ENCODE measurements at places on chromosomes 12 and 14.
A peak's percentile ranks its signal among the peaks of the same experiment; 100 is the strongest.

DNA sequence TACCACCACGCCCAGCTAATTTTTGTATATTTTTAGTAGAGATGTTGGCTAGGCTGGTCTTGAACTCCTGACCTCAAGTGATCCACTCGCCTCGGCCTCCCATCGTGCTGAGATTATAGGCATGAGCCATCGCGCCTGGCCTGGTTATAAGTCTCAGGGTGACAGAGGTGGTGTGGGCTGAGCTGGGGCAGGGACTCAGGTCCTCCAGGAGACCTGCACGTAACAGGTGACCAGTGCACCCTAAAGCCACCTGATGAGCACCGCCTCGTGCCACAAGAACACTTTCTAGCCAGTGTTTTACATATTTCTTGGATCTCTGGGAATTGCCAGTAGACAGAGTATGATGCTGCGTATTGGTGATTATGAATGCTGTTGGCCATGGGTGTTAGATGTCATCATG is 136.5 kb upstream of the CPM start:
- no peak for DNase-seq

DNA sequence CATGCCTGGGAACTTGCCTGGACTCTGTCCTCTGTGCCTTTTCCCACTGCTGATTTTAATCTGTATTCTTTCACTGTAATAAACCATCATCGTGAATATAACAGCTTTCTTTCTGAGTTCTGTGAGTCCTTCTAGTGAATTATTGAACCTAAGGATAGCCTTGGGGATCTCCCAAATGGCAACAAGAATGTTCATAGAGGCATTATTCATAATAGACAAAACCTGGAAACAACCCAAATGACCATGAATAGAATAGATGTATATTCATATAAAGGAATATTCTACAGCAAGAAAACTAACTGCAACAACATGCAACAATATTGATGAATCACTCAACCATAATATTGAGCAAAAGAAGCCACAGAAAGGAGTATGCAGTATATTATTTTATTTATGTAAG is 44.7 kb upstream of the CEP83 start:
- DNase-seq = no peak

- DNase-seq = no peak
These were observed 27.8 kb upstream of the BCDIN3D start for GRCh38 chr12:49870501-49871262.

GRCh38 chr14:31945701-31946100 is 131.4 kb upstream of the ARHGAP5 start:
- no peak for DNase-seq

DNA sequence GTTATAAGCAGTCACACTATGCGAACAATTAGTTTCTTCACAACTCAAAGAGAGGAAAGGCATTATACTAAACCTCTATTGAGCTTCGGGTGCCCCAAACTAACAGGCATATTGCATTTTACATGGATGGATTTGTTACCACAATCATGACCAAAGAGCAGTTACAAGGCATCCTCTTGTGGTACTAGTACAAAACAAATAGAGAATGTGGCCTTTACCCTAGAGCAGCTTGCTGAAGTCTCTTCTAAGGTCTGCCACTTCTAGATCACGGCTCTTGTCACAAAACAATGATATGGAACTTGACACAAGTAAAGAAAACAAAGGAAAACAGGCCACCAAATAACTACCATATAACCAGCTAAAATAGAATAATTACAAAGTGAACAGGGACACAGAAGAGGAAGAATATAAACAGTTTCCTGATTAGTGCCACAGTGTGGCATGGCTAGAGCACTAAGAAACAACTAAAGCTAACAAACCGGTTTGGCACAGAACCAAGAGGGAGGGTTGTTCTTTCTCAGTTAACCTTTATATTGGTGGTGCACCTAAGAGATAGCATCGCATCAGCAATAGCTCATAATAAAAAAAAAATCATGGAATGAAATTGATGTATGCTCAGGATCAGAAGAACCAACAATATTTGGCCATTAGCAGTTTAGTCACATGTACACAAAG is 209.7 kb upstream of the ATP2B1 start:
- no peak for DNase-seq

DNA sequence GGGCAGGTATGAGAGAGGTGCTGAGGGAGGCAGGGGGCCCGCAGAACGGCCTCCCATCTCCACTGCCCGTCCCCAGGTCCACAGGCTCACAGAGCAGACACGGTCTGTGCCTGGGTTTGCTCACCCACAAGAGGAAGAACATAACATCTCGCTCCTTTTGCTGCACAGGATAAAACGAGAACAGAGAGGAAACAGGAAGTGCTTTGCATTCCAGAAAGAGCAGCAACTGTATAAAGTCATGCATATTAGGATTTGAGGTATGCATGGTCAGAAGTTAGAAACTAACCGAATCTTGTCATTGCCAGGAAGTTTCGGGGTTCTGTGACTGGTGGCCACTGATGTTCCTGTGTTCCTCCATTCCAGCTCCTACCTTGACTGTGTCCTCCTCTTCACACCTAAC is 25.0 kb downstream of the NTF3 start:
- peak; percentile 89 for DNase-seq

GRCh38 chr14:91249841-91250616 is 5.5 kb upstream of the GPR68 start:
- no peak for DNase-seq

- no peak for DNase-seq
These were observed 998.3 kb downstream of the SLC16A7 start for GRCh38 chr12:60594035-60594711.

DNA sequence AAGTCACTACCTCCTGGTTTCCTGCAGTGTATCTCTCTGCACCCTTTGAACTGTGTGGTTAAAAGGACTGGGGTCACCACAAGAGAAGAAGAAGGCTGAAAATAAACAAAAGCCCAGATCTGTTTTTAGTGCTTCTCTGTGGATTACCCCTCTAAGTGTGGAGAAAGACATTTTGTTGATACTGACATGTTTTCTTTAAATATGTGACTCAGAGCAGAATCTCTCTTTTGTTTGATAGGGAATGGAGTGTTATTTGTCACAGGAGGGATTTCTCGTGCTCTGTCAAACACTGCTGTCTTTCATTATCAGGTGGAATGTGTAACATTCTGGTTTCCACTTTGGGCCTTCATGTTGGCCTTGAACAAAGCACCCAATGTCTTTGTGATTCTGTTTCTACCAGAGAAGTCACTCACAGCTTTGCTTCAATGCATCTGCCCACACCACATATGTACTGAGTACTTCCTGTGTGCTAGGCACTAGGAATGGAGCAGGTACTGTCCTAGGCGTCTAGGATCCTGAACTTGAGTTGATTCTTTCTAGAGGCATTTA is 82.1 kb downstream of the PLXNC1 start:
- DNase-seq = peak; percentile 19

GRCh38 chr14:92463141-92463540 is 50.4 kb upstream of the RIN3 start:
- no peak for DNase-seq

DNA sequence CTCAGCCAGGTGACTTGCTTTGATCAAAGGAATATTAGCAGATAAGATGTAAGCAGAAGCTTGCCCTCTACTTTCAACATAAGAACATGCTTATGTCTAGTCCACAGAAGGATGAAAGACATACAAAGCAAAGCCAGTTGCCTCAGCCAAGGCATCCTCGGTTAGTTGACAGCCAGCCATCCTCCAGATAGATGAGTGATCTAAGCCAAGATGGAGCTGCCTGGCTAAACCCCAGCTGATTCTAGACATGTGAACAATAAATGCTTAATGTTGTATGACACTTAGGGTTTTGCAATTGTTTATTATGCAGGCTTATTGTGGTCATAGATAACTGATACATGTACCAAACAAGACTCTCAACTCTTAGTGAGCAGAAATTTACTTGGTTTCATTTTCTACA is 157.6 kb upstream of the TMTC2 start:
- no peak for DNase-seq

GRCh38 chr14:95503365-95504134 is 12.9 kb downstream of the SYNE3 start:
- no peak for DNase-seq

DNA sequence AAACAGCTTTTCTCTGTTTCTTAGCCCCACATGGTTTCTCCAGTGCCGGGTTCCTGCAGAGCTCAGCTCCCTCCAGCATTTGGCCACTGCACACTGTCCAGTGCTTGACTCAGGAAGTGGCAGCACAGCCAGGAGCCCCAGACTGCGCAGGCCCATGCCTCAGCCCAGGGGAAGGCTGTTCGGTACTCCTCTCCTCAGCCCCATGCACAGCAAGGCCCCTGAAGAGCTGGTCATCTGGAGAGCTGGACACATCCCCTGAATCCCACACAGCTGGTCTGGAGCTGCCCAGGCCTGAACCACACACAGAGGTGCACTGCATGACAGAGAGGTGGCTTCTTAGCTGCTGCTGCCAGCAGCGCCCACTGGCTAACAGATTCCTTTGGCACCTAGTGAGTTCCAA is 48.3 kb downstream of the STAB2 start:
- no peak for DNase-seq

DNA sequence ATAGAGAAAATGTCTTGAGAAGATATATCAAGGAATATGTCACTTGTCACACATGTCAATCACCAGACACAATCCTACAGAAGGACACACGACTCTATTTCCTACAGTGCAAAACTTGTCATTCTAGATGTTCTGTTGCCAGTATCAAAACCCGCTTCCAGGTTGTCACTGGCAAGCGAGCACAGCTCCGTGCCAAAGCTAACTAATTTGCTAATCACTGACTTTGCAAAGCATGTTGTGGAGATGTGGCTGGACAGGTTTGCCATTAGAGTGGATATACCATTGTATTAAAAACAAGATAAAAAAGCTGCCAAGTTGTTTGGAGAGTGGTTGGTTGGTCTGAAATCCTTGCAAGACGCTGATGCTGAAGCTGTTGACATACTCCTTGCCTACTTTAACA is 7.9 kb upstream of the SGPP1 start:
- DNase-seq = no peak

DNA sequence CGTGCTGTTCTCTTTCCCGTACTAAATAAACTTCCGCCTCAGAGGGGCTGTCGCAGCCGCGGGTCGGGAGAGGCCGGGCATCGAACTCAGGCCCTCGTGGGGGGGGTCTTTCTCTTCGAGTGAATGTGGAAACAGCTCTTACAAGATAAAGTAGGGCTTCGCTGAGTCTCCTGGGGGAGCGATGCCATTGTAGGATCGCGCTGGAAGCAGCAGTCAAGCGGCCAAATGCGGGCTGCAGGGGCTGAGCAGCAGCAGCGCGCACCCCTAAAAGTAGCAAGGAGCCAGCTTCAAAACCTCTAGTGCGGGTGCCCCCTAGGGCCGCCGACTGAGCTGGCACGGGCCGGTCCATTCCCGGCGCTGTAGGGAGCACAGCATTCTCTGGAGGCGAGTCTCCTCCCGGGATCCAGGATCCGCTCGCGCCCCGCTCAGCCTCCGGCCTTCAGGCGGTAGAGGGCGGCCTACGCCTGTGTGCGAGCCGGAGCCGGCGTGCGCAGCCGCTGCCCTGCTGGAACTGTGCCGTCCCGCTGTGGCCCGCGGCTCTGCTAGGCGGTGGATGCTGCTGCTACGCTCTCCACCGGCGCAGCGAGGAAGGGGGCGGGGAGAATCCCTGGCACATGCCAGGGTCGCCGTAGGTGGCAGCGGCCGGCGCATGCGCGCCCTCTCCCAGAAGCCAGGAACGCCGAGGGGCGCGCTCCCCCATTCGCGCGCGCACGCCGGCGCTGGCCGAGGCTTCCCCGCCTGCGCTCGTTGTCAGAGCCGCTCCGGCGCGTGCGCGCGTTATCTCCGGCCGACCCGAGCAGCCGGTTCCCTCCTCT is at the start of gene FUT8:
Gene FUT8 (plus strand): TSS at position 699 of the 815 bp plus-strand sequence. CDS start 148,834 bp downstream, outside the sequence.
- peak; percentile 97 for DNase-seq

DNA sequence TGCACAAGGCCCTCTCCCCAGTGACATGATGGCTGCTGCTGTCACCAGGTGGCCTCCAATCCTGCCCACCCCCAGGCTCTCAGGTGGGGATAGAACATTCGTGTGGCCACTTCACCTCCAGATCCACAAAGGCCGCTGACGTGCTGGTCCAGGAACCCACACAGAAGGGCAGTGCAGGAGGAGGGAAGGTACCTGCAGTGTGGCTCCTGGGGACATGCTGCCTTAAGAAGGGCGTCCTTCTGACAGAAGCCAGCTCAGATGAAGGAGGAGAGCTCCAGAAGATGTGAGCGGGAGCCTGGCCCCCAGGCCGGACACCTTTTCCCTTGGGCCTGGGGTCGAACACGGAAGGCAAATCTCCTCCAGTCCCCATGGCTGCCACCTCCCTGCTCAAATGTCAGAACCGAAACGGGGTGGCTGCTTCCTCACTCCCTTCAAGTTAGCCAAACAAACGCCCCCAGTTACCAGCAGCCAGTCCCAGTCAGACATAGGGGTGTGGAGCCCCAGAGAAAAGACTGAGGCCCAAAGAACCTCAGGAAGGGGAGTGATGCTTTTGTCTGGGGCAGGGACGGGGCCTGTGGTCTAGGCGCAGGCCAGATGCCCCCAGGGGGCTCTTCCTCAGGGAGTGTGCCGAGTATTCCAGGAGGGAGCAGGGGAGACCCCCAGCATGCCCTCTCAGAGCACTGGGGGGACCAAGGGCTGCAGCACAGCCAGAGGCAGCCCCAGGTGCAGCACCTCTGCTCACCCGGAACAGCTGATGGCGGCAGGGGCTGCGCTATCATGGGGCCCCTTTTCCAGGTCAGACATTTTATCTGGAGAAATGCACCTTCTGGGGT is 155.9 kb downstream of the CALM1 start:
- DNase-seq = no peak

- no peak for DNase-seq
These were observed 23.7 kb downstream of the SFSWAP start for GRCh38 chr12:131734336-131735152.

GRCh38 chr12:131980263-131980662 is 30.5 kb downstream of the EP400 start:
- DNase-seq = no peak

DNA sequence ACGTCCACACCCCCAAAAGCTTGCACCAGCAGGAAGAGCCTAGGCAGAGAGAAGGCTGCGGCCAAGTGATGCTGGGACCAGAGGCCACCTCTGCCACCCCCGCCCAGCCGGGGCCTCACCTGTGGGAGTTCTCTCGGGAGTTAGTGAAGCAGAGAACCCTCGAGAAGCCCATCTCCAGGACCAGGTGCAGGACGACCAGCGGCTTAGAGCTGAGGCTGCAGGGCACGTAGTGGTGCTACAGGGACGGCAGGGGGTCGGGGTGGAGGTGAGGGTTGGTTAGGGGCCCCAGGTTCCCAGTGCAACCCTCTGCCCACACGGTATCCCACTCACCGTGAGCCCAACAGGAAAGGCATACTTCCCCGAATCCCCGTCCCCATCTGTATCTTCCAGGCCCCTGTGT is 3.6 kb downstream of the DDX51 start:
- no peak for DNase-seq
